SHP77 (cell line): ENCODE measurements at places on chromosomes 7 and 10.

GRCh38 chr10:101114646-101115045 lies 16.5 kb upstream of the TLX1 start:
- no peak for DNase-seq

DNA sequence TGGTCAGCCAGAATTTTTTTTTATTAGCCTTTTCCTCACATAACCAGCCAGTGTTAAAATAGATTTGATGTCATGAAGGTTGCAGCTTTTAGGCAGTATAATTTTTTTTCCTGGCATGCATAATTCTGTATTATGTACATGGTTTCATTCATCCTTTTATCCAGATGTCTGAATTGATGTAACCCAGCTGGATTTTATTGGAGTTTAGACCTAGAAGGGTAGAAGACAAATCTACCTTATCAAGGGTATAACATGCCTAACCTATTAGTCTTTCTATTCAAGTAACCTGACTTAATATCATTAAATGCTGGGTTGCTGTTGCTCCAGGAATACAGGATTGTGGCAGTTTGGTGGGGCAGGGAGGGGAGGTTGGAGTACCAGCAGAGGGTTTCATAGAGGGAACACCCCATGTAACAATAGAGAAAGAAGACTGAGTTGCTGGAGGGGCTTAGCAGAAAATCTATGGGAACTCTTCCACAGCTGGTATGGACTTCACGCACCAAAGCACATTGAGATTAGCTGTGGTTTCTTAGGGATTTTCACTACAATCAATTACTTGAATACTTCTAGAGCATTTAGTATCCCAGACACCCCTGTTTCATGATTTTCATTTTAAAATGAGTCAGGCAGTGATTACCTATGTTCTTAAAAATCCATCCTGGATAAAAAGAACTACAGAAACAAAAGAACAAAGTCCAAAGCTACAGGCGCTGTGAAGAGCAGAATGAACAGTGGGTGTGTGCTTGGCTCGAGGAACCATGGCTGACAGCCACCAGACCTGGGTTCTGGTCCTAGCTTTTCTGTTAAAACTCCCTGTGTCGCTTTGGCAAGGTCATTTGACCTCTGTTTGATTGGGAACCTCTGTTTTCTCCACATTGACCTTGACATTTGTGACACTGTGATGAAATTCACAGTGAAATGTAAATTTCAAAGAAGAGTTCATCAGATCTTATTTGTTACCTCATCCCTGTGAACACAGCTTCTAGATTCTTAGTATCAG lies 93.5 kb downstream of the CREM start:
- DNase-seq: no peak

- no peak for DNase-seq
These were observed 18.6 kb downstream of the MICALL2 start for GRCh38 chr7:1440620-1441019.

- DNase-seq: no peak
These were observed 196.1 kb downstream of the GRID1 start for GRCh38 chr10:86170255-86171108.

DNA sequence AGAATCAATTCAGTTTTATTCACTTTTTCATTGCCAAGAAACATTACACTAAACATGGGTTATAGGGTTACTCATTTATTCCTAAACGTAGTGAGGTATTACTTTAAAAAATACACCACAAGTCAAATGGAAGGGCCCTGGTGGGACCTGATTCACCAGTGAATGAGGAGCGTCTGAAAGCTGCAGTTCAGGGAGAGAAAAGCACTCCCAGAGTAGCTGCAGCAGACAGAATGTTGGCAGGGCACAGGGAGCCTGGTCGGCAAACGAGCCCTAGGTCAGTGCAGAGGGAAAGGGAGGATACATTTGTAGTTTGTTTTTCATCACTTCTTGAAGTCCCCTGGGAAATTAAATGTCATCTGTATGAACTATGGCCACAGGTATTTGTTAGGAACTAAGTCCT lies 361.7 kb upstream of the ETV1 start:
- no peak for DNase-seq

DNA sequence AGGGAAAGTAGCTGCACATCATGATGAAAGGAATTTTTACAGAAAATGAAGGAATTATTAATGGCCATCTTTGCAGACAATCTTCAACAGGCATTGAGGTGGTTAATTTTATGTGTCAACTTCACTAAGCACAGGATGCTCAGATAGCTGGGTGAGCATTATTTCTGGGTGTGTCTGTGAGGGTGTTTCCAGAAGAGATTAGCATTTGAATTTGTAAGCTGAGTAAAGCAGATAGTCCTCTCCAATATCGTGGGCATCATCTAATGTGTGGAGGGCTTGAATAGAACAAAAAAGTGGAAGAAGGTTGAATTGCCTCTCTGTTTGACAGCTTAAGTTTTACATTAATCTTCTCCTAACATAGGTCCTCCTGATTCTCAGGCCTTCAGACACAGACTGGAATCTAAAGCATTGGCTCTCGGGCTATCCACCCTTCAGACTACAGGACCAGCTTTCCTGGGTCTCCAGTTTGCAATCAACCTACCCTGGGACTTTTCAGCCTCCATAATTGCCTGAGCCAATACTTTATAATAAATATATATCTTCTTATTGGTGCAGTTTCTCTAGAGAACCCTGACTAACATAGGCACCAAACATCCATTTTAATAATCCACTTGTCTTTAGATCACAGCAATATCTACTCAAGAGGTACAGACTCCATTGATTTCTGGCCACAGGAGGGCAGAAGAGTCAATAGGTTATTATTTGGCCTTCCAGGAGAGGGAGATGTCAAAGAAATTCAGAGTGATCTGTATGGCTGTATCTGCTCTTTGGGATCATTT lies 10.5 kb upstream of the CRPPA start:
- peak; percentile 47 for DNase-seq

DNA sequence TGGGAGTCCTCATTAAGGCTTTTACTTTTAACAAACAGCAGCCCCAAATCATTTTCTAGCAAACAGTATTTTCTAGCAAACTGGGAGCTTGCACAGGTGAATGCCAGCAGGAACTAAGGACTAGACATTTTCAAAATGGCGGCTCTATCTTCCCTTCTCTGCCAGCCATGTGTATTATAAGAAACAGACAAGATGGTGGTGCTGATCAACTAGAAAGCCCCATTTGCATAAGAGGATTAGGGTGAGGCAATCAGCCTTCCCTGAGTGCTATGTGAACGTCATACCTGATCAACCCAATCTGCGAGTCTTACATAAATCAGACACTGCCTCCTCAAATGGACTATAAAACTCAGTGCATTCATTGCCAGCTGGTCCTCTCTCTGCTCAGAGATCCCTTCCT lies 479.6 kb downstream of the IPMK start:
- DNase-seq: no peak
